ENCODE measurements at places on chromosomes 16 and 17. TPM values are rescaled to one million over a fixed set of nuclear protein-coding genes. Genes with fewer than 3 reads are reported as not detected.
A peak's percentile ranks its signal among the peaks of the same experiment; 100 is the strongest.

GRCh38 chr16:3485097-3485745 is 10.1 kb downstream of the C16orf90 start:
- no peak for DNase-seq

DNA sequence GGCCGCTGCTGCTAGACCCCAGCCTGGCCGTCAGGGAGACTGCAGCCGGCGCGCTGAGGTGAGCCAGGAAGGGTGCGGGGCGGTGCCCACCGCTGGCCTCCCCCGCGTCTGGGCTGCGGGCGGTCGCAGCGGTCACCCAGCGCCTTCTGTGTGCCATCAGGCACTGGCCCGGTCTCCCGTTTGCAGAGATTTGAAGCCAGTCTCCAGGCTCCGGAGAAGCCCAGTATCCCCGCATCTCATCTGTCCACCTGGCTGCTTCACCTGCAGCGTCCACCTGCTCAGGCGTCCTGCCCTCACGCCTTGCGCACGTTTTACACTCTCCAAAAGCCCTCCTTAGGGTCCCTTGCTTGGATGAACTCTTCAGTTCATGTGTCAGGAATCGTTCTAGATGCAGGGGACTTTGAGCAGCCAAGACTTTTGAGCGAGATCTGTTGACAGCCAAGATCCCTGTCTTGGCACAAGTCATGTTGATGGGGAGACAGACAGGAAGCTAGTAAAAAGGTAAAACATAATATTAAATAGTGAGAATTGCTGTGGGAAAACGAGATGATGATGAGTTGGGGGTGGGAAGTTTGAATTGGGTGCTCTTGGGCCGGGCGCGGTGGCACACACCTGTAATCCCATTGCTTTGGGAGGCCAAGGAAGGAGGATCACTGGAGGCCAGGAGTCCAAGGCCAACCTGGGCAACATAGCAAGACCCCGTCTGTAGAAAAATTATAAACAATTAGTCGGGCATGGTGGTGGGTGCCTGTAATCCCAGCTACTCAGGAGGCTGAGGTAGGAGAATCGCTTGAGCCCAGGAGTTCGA is 916 bp downstream of the HEATR3 start:
- no peak for DNase-seq

GRCh38 chr17:5399767-5400166 is 19.7 kb downstream of the NUP88 start:
- DNase-seq: no peak

SAMD14 gene
- polyA plus RNA-seq: 16.1 TPM

NRN1L gene
- not detected for polyA plus RNA-seq

GRCh38 chr16:57532266-57532625 is 4.1 kb downstream of the CCDC102A start:
- no peak for DNase-seq

SSTR5 gene
- 0.27 TPM for polyA plus RNA-seq

DNA sequence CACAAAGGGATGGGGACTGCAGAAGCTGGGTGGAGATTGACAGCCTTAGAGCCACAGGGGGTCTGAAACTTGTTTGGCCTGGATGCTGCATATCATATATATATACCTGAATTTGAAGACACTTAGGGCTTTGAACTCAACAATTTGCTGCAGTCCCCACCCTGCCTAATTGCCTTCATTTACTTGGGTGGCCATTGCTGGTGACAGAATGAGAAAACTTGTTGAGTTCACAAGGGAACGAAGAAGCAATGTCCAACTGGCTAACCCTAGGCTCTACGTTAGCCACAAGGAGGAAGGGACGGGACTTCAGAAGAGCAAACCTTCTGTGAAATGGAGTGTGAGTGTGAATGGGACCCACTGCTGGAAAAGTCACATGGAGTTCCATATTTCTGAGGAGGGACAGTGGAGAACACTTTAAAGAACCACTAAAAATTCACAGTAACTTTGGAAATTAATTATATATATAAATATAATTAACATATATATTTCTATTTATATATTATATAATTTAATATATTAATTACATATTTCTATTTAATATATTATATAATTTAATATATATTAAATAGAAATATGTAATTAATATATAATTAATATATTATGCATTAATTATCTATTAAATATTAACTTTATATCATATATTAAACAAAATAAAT is 215.3 kb upstream of the SOX9 start:
- DNase-seq: no peak

GRCh38 chr16:71594000-71594646 is 17.2 kb upstream of the TAT start:
- no peak for DNase-seq

KRTAP4-9 gene
- not detected for polyA plus RNA-seq

PRSS33 gene
- 0.20 TPM for polyA plus RNA-seq

DNA sequence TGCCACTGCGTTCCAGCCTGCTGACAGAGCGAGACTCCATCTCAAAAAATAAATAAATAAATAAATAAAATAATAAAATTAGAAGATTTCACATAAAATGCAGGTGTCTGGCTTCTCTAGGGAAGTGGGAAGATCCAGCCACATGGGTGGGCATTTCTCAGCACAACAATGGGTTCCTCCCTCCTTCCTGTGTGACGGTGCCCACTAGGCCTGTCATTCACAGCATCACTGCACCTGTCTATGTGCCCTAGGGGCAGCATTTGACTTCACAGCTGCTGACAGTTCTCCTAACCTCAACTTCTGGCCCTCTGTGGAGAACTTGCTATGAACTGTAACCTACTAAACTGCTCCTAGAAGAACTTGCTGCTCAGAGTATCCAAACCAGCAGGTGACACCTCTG is 3.0 kb downstream of the ABHD15 start:
- DNase-seq: no peak

TPSG1 gene
- 0.85 TPM for polyA plus RNA-seq

DNA sequence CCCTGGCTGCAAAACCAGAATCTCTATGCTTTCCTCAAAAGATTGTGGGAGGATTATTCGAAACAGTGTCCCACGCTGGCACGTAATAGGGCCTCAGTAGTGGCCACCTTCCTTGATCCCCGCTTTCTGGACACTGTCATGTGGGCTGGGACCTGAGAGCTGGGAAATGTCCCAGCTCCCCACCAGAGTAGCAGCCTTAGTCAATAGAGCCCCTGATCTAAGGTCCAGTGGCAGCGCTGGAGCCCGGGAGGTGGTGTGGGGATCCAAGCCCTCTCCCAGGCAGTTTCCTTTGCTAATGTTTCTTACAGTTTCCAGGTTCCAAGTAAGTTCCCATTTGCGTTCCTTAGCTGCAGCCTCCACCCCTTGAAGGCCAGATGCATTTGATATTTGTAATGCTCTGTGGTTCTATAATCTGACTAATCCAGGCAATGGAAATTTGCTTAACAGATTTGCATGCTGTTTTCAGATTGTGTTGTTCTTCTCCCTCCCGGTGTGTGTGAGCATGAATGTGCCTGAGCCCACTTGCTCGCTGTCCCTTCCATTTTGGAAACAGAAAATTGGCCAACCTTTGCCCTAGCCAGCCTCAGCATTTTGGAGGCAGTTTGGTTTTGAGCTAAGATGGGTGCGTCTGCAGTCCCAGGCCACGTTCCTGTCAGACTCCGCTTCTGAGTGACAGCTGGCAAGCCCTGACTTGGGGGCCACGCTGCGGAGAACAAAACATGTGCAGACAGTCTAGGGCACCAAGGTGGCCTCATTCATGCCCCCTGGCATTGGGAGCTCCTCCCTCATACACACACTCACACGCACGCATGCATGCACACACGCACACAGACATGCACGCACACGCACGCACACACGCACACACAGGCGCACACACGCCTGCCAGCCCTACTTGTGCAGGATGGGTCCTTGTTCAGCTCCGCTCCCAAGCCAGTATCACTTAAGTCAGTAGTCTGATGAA is 69.4 kb downstream of the CCDC182 start:
- DNase-seq: no peak

DNA sequence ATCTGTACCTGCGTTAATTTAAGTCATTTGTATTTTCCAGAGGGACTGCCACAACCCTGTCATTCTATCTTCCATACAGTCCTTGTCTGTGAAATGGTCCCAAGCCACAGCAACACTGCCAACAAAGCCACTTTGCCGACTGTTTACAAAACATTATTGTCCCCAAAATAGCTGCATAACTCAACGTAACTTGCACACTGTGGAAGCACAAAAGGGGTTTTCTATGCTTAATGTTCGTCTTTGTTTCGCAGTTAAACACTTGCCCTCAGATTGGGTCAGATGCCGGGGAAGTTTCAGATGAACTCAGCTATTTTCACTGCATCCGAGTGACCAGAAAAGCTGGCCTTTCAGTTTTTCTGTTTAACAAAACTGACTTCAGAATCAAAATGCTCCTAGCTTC is 4.6 kb downstream of the SEC14L5 start:
- DNase-seq: no peak

DNA sequence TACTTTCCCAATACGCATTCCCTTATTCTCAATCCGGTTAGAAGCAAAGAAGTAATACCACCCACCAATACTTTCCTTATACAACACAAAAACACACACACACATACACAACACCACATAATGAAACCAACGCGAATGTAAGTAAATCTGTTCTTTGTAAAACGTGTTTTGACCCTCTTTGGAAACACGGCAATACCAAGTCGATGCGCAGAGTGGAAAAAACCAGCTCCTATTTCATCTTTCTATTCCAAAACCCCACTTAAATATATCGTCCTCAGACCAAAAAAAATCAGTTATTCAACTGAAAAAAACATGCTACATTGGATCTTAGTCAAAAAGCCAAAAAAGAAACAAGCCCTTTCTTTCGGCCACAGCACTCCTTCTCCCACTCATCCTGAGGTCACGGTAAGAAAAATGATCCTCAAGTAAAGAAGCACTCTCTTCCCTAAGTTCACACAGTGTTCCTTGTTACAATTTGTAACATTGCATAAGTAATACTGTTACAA is 31.0 kb upstream of the ARL4D start:
- peak; percentile 87 for DNase-seq

GRCh38 chr17:80698297-80698696 is 153.7 kb downstream of the RPTOR start:
- no peak for DNase-seq

- no peak for DNase-seq
These were observed 332.1 kb downstream of the SLC39A11 start for GRCh38 chr17:72760368-72760767.

ABCA6 gene
- polyA plus RNA-seq: 4.8 TPM

CD7 gene
- 0.18 TPM for polyA plus RNA-seq
